ENCODE measurements at places on chromosomes 7 and 10.

- DNase-seq: no peak
Measured at GRCh38 chr7:129017264-129017663, 37.6 kb downstream of the TNPO3 start.

DNA sequence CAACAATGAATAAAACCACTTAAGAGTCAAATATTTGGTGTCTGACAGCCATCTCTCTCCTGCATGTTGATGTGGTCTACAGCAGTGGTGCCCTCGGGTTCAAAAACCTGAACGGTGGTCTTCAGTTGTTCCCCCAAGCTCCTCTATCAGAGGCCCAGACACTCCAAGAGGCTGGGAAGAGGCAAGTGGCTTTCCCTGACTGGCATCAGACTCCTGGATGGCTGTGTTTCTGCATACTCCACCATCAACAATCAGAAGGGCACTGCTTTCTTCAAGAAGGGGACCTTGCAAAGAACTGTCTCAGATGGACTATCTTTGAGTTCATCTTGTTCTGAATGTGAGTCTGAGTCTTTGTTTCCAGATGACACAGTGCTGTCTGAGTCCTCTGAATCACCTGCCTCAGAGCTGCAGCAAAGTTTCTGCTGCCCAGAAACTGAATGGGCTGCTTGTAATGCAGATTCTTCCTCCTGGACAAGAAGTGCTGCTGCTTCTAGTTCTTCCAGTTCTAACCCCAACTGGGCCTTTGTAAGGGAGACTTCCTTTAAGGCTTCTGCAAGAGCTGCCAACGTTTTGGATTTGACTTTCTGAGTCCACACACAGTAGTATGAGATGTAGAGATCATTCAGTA is 5.9 kb upstream of the SGMS1 start:
- no peak for DNase-seq

DNA sequence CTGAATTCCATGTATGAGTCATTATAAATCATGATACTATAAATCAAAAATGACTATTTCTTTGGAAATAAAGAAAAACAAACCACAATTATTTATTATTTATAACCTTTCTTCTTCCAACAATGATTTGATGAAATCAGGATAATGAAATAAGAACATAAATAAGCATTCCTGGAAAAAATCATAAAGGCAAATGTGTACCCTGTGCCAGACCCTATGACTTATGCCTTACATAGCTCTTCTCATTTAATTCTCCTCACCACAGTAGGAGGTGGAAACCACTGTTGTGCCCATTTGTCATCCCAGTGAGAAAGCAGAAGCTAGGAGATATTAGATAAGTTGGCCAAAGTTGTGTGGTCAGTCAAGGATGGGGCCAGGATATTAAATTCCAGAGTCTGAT is 255.1 kb downstream of the DOCK4 start:
- DNase-seq: no peak

GRCh38 chr7:89002981-89003956 is 207.7 kb upstream of the TEX47 start:
- DNase-seq: no peak

GRCh38 chr10:121133901-121134300 is 282.7 kb downstream of the WDR11 start:
- DNase-seq: no peak

- no peak for DNase-seq
Measured at GRCh38 chr10:15472008-15472407, 100.9 kb upstream of the FAM171A1 start.

GRCh38 chr10:28763471-28764170 is 86.3 kb downstream of the BAMBI start:
- no peak for DNase-seq

- no peak for DNase-seq
Measured at GRCh38 chr10:22481687-22482539, 136.6 kb downstream of the SPAG6 start.

DNA sequence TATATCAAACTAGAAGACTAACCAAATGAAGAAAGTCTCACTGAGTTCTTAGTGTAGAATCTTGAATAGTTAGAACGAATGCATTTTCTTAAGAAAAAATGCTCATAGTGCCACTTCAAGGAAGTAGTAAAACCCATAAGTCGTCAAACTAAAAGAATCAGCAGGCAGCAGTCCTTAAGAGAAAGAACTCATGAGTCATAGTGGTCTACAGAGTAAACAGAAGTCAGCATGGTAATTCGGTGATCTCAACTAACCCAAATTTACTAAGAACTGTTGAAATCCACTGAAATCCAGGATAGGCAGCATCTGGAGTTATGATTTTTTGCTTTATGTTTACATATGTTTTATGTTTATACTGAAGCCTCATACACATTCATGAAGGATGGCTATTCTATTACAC is 256.2 kb downstream of the LHFPL3 start:
- no peak for DNase-seq

DNA sequence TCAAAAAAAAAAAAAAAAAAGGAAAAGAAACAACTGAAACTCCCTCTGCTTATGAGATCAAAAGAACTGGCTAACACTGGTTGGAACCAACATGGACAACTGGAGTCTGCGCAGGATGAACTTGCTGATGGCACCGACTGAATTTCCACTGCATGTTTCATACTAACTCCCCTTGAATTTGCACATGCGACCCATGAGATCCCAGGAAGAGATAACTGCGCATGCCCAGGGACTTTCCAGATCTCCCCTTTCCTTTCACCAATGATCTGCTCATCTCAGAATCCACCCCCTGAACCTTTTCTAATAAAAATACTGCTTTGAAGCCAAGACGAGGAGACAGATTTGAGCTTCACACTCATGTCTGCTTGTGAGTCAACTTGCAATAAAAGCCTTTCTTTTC is 20.7 kb downstream of the LBX1 start:
- DNase-seq: no peak

GRCh38 chr7:41114131-41114530 is 588.8 kb downstream of the INHBA start:
- DNase-seq: no peak

- peak; percentile 43 for DNase-seq
Measured at GRCh38 chr7:27147199-27148030, at the start of gene HOXA6. Gene HOXA6, minus strand, starts transcription at chr7:27147774. Its CDS starts 25 bp downstream, at chr7:27147749.

DNA sequence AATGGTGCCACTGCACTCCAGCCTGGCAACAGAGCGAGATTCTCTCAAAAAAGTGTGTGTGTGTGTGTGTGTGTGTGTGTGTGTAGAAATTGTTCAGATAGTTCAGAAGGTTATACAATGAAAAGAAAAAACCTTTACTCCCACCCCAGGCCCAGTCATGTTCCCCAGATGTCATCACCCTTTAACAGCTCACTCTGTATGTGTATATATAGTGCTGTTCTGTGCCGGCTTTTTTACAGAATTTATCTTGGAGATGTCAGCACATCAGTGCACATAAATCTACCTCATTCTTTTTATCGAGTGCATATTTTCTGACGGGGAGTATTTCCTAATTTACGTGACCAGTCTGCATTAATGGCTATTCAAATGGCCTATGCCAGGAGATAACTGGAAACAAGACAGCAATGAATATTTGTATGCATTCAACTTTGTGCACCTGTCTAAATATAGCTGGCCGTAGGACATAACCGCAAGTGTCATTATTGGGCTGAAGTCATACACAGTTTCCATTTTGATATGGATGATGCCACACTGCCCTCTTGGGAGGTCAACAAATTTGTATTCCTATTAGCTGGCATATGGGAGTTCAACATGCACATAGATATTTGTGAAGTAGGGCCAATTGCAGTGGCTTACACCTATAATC is 11.7 kb downstream of the NIPSNAP2 start:
- no peak for DNase-seq

- DNase-seq: no peak
Measured at GRCh38 chr10:70120417-70120816, 12.2 kb downstream of the AIFM2 start.

DNA sequence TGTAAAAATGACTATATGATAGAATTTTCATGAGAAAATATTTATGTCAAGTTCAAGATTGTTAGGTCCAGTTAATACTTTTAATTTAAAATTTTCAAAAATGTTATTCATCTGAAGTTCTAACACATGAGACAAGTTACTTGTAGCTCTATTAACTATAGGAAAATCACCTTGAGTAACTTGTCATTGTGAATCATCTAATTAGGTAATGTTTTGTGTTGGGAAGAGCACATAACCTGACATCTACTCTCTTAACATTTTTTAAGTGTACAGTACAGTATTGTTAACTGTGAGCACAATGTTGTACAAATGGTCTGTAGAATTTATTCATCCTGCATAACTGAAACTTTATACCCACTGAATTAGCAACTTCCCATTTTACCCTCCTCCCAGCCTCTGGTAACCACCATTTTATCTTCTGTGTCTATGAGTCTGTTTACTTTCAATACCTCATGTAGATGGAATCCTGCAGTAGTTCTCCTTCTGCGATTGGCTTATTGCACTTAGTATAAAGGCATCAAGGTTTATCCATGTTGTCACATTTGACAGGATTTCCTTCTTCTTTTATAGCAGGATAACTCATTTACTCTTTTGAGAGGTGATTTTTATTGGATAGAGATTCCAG is 54.6 kb downstream of the ARL4A start:
- DNase-seq: no peak

GRCh38 chr7:129264534-129264933 is 39.7 kb downstream of the AHCYL2 start:
- DNase-seq: no peak

DNA sequence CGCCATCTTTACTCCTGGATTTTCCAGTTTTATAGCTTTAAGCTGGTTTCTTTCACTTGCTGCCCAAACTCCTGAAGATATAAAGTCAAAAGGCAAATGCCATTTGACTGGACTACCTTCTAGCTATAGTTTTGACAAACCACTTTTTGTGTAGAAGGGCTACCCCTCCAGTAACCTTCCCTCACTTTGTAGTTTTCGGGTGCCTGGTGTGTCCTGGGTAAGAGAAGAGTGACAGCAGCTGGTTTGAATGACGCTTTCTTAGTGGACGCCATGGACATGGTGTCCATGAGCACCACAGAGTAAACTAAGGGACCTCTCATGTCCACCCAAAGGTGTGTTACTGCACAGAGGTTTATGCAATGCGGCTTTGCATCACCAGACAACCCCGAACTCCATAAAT is 21.2 kb upstream of the PITRM1 start:
- DNase-seq: no peak

DNA sequence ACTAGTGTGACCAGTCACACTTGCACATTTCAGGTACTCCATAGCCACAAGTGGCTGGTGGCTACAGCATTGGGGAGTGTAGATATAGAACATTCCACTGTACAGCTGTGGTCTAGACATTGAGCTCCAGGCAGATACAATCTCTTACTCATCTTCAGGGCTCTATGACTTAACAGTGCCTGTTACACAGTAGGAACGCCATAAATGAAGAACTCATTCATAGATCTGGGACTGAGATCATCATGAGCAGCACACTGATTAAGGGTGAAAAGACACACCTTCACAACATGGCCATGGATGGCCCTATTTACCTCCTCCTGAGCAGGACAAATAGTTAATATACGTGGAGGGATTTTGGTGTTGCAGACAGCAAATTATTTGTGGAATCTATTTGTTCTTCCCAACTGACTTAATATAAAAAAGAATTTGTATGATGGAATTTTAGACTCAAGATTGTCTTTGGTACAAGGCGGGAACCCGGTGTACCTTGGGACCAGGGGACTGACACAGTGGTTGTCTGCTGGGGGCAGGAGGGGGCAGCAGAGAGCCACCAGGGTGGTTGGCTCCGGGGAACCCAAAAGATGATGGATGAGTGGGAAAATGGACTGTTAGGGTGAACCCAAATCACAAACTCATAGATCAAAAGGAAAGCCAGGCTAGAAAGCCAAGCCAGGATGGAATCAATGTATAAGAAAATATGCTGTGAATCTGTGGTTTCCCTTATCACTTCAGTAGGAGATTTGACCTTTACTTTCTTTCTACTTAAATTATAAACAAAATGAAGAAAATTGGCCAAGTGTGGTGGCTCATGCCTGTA is 24.3 kb upstream of the CPA2 start:
- peak; percentile 30 for DNase-seq

DNA sequence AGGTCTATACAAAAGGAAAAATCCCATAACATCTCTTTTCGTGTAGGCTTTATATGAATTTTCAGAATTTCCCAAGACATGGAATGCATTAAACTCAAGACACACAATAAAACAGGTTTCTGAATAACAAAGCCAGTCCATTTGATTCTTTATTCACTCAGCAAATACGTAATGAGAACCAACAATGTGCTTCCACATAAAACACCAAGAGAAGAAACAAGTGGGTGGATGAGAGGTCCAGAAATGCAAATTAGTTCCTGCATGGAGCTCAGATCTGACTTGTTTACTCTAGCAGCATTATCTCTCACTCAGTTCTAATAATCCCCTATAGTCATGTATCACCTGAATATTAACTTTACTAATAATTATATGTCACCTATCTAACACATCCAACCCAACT is 249.5 kb downstream of the LRRTM3 start:
- no peak for DNase-seq

GRCh38 chr10:106519376-106520030 is 645.0 kb downstream of the SORCS1 start:
- DNase-seq: no peak

GRCh38 chr10:131082201-131082850 is 229.2 kb downstream of the TCERG1L start:
- no peak for DNase-seq

- DNase-seq: no peak
Measured at GRCh38 chr7:156014808-156015207, 202.5 kb upstream of the SHH start.

DNA sequence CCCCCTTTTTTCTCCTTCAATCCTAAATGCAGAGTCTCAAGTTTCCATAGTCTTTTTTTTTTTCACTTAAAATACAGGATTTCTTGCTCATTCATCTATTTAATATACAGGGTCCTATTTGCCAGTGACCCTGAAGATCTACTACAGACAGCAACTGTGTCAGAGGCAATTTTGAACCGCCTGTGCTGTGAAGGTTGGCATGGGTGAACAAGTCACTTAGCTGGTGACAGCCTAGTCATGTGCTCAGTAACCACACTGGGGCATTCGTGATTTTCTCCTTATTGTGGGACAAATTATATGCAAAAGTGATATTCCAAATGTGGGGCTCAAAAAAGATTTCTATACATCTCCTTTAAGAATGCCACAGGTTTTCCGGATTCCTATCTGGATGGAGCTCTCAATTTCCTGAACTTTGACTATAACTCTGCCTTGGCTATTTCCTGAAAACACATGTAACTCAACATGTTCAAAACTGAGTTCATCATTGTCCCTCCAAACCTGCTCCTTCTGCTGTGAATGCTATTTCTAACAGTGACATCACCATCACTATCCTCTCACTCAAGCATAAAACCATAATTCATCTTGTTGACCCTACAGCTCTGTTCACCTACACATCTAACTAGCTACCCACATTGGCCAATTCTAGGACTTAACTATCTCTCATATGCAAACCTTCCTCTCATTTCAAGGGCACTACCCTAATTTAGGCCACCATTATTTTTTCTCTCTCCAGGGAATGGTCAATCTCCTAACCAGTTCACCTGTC is 36.7 kb downstream of the CDK6 start:
- DNase-seq: no peak

All from C1 segment of cervical spinal cord (tissue), 14 donors.